NCI-H226 (cell line): ENCODE measurements at places on chromosomes 2 and 18.

DNA sequence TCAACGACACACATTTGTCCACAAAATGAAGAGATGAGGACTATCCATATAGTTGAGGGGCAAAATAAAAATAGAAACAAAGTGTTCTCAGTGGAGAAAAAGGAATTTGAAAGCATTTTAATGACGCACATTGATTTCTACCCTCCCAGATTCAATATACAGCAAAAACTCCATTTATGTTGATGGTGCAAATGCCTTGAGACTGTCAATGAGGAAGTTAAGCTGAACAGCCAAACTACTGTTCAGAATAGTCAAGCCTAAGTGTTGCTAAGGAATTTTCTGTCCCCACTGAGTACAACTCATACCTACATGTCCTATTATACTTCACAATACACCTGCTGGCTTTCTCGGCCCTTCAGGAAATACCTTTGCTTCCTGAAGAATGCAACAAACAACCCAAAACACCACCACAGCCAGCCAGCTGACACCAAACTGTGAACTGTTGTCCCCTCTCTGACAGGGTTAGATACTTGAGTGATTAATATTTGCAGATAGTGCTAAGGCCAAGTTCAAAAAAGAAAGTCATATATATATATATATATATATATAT, 27.8 kb upstream of the DARS1 start:
- DNase-seq, result no peak

- DNase-seq, result no peak
Measured at GRCh38 chr2:73700661-73701447, 36.3 kb downstream of the TPRKB start.

- DNase-seq, result no peak
Measured at GRCh38 chr2:197311421-197312033, 947 bp upstream of the ANKRD44 start.

GRCh38 chr18:48765053-48765452, 185.7 kb downstream of the SMAD7 start:
- no peak for DNase-seq

DNA sequence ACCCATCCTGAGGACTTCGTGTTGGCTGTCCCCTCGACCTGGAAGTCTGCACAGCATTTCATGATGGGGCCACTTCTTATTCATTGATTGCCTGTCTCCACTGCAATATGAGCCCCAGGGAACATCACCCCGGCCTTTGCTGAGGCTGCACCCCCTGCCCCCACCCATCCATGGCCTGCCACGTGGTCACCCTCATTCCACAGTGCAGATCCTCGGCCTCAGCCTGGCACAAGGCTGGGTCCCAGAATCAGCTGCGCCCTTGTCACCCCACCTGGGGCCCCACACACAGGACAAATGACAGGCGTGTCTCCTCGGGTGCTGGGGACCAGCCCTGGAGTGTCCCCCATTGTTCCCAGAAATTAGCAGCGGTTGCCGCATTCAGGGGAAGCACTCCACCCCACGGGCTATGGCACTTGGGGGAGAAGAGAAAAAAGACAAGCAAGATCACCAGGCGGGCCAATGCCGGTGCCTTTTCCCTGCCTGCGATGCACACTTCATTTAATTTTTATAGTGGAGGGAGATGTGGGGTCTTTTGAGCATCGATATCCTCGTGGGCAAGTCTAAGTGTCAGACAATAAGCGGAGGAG, 157.4 kb downstream of the INHBB start:
- no peak for DNase-seq

GRCh38 chr2:60502144-60502543, 51.3 kb downstream of the BCL11A start:
- DNase-seq, result no peak
